T-helper 9 cell (primary cell): ENCODE measurements at places on chromosomes 7 and 10.
A peak's percentile ranks its signal among the peaks of the same experiment; 100 is the strongest.

DNA sequence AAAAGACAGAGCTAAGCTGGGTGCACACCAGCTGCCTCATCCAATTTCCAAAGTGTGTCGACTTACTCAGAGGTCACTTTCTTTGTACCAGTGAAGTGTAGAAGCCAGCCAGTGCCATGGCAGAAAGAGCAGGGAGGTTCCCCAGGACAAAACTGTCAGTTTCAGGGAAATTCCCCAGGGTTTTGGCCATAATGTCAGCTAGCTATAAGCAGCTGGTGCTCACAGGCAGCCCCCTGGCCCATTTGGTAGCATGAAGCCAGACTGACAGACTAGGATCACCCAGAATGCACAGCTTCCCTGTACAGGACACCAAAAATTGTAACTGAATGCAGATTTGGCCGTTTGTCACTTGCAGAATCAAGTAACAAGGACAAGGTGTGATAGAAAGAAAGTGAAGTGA, 28.6 kb downstream of the MRPL32 start:
- DNase-seq: no peak

DNA sequence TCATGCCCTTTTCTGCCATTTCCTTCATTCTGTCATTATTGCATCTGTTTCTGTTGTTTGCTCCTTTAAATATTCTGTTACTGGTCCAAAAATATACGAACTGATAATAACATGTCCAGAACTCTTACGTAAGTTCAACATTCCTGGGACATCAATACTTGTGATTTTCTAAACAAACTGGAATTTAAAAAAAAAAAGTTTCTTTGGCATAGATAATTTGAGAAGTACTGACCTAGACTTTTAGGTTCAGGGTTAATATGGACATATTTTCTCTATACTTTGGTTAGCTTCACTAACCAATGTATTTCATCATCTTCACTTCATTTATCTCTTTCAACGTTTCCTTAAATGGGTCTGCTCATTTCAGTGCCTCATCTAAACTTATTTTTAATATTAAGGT, 147.3 kb downstream of the JMJD1C start:
- no peak for DNase-seq

DNA sequence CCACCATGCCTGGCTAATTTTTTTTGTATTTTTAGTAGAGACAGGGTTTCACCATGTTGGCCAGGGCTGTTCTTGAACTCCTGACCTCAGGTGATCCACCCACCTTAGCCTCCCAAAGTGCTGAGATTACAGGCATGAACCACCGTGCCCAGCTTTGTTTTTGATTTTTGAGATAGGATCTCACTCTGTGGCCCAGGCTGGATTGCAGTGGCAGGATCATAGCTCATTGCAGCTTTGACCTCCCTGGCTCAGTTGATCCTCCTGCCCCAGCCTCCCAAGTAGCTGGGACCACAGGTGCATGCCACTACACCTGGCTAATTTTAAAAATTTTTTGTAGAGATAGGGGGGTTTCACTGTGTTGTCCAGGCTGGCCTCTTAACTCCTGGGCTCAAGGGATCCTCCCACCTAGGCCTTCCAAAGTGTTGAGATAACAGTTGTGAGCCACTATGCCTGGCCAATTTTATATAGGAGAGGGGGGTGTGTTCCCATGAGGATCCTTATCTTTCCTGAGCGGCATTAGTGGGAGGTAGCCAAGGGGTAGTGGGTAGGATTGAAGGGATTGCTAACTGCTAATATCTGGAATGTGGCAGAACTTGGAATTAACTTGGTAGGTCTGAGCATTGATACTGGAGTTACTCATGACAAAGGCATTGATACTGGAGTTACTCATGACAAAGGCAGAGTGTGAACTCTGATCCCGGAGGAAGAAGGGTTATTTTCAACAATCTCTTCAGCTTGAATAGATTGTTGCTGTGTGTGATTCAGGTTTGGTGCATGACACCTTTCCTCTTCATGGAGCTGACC, 1.0 kb upstream of the NOLC1 start:
- no peak for DNase-seq

DNA sequence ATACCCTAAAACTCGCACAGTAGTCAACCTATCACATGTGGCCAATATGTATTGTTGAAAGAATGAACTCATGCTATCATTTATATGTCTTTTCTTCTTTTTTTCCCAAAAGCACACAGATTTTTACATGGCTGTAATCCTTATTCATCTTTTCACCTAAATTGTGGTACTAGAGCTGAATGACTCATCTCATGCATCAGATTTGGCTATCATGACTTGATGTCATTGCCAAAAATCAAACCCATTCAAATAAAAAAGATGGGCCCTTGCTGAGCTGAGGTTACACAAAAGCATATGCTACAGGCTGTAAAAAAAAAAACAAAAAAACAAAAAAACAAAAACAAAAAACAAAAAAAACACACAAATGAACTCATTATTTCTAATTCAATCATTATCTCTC, 3.3 kb upstream of the LMOD2 start:
- no peak for DNase-seq

GRCh38 chr7:71518880-71519279, 386.9 kb downstream of the GALNT17 start:
- no peak for DNase-seq

- peak; percentile 59 for DNase-seq
Observed at GRCh38 chr7:38374507-38374906, 101.1 kb upstream of the TARP start.

DNA sequence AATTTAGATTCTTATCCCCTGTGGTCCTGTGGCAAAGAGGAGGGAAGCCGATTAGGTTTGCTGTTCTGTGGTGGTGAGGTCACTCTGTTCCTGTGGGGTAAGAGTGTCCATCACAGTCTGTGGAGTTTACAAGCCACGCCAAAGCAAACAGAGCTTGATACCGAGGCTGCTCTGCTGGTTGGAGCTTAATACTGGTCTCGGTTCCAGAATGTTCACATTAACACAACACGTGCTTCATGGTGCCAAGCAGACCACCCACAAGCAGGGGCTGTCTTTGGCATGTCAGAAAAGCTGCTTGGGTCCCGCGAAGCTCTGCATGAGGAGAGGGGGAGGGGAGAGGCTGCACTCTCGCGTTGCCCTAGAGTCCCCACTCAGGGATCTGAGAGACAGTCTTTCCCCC, 47.5 kb downstream of the DNAJB6 start:
- DNase-seq: no peak

GRCh38 chr7:93551063-93551895, 23.2 kb downstream of the CALCR start:
- DNase-seq: no peak

GRCh38 chr7:68805159-68805558, 793.1 kb upstream of the AUTS2 start:
- no peak for DNase-seq

DNA sequence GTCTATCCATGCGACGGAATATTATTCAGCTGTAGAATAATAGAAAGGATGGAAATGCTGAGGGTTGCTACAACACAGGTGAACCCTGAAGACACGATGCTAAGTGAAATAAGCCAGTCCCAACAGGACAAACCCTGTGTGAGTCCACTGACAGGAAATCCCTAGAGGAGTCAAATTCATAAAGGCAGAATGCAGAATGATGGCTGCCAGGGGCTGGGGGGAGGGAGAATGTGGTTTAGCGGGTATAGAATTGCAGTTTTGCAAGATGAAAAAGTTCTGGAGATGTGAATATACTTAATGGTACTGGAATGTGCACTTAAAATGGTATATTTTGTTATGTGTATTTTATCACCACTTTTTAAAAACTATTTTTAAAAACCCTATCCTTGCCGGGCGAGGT, 36.9 kb upstream of the DOCK1 start:
- no peak for DNase-seq
